ENCODE measurements at places on chromosomes 1 and 21.

DNA sequence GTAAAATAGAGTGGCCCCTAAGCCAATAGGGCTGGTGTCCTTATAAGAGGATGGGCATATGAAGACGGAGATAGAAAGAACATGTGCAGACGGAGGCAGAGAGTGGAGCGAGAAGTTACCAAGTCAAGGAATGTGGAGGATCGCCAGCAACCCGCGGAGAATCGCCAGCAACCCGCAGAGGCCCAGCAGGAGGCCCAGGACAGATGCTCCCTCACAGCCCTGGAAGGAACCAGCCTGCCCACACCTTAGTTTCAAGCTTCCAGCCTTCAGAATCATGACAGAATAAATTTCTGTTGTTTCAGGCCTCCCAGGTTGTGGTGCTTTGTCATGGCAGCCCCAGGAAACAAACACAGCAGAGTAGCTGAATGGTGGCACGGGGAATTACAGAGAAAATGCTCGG is 9.6 kb downstream of the CLDN14 start:
- DNase-seq: no peak

DNA sequence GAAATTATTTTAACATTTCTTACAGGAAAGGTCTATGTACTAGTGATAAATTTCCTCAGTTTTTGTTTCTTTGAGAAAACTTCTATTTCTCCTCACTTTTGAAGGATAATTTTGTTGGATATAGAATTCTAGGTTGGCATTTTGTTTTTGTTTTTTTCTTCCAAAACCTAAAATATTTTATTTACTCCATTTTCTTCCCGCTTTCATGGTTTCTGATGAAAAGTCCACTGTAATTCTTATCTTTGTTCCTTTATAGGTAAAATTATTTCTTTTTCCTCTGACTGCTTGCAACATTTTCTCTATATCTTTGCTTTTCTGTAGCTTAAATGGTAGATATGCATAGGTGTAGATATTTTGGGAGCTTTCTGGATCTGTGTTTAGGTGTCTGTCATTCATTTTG is 153.9 kb upstream of the DSCAM start:
- no peak for DNase-seq

DNA sequence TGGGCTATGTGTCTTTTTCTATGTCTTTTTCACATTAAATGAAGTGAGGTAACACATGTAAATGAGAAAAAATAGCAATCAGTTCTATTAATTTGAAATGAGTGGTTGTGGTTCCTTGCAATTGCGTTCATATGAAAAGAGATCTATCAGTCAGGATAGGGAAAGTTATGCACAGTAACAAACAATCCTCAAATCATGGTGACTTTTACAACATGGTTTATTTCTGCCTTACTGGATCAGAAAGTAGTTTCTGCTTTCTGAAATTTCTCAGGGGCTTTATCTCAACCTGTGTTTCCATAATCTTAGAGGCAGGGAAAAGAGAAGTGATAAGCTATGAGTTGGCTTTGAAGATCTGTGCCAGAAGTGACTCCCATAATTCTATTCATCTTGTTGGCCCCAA is 39.0 kb downstream of the DOP1B start:
- no peak for DNase-seq

DNA sequence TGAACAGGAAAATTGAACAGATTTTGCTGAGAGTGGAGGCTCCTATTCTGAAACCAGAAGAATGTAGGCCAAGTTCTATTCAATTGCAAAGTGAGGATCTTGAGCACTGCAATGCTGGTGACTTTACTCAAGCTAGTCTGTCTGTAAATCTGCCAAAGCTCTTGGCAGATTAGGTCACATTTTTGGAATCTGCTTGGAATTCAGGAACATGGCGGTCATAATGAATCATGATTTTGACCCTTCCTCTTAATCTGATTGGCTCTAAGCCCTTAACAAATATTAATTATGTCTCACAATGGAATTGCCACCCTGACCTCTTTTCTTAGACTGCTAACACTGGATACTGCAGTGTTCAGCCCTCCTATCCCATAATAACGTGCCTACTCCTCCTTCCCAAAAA is 7.2 kb upstream of the GNG12 start:
- no peak for DNase-seq

GRCh38 chr1:111789666-111790316 is 34.1 kb downstream of the DDX20 start:
- DNase-seq: no peak

GRCh38 chr1:3530926-3531818 is 76.7 kb downstream of the ARHGEF16 start:
- DNase-seq: no peak

DNA sequence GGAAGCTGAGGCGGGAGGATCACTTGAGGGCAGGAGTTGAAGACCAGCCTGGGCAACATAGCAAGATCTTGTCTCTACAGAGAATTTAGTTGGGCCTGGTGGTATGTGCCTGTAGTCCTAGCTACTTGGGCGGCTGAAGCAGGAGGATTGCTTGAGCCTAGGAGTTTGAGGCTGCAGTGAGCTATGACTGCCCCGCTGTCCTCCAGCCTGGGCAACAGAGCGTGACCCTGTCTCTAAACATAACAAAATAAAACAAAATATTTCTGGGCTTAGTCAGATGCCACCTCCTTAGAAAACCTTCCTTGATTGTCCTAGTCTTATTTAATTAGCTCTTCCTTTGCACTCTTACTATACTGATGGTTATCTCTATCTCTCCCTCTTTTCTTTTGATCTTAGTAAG is 8.5 kb downstream of the TGFB2 start:
- DNase-seq: no peak

GRCh38 chr1:33532250-33532649 is 59.8 kb downstream of the ZSCAN20 start:
- no peak for DNase-seq

DNA sequence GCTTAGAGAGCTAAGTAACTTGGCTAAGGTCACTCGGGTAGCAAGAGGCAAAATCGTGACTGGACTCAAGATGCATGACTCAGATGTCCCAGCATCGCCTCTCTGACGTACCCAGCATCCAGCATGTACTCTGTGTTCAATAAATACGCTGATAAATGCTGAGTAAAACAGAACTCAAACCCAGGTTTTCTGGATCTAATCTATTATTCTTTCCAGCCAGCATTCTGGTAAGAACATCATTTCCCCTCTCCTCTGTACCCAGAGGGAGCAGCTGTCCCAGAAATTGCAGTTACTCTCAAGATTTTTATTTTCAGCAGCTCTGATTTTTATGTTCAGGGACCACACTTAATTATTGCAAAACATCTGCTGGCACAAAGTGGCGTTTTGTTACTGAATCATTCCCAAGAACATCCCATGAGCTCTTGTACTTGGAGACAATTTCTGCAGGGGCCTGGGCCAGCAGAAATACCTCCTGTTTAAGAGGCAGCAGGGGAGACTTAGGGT is 249.0 kb downstream of the PRDM2 start:
- DNase-seq: no peak

DNA sequence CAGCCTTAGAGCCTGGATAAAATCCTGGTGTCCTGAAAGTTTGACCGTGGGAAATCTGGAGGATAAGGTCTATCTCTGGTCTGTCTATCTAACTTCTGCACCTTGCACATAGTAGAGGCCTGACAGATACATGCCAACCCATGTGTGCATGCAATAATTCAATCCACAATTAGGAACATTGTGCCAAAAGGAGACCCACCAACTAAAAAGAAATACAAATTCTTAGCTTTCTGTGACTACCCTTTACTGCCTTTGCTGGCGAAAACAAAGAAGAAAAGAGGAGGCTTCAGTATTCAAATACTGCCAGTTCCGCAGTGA is 381 bp upstream of the KLHL20 start:
- DNase-seq: no peak

DNA sequence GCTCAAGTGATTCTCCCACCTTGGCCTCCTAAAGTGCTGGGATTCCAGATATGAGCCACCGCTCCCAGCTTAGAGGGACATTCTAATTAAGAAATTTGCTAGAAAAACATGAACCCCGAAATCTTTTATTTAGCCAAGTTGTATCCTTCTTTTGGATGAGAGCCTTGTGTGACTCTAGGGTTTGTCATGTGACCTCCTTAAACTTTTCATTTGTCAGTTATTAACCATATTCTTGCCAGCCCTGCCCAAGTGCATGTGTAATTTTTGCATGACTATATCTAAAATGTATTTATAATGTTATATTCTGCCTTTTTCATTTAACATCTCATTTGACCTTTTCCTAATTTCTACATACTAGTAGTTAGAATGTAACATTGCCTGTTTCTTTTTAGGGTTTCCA is 1.9 kb downstream of the UTP25 start:
- no peak for DNase-seq

GRCh38 chr1:25786887-25787759 is 12.9 kb upstream of the SELENON start:
- no peak for DNase-seq

GRCh38 chr1:211677659-211678058 is 2.2 kb upstream of the NEK2 start:
- no peak for DNase-seq

DNA sequence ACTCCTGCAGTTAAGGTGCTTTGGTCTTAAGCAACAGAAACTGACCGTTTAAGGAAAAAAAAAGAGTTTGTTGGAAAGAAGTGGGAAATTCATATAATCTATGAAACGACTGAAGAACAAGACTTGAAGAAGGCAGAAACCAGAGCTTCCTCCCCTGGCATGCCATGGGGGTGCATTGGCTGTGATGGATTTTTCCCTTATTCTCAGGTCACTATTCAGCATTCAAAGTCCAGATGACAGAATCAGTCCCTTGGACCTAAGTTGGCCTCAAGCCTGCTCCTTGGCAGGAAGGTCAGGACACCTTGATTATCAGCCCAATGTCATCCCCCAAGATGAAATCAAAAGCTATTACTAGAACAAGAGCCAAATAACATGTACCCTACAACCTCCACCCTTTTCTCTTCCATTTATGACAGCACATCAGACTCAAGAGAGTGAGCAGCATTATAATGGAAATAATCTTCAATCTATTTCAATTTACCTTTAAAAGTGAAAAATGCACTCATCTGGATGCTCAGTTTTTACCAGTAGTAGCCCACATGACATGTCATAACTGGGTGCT is 15.8 kb upstream of the TMEM9 start:
- no peak for DNase-seq

- DNase-seq: no peak
These were observed 29.0 kb downstream of the MDM4 start for GRCh38 chr1:204545202-204545601.
